ENCODE measurements at places on chromosomes 1 and 21.

- no peak for DNase-seq
Observed at GRCh38 chr1:71170925-71171324, 90.1 kb upstream of the ZRANB2 start.

- no peak for DNase-seq
Observed at GRCh38 chr1:235931171-235931738, 64.5 kb upstream of the LYST start.

DNA sequence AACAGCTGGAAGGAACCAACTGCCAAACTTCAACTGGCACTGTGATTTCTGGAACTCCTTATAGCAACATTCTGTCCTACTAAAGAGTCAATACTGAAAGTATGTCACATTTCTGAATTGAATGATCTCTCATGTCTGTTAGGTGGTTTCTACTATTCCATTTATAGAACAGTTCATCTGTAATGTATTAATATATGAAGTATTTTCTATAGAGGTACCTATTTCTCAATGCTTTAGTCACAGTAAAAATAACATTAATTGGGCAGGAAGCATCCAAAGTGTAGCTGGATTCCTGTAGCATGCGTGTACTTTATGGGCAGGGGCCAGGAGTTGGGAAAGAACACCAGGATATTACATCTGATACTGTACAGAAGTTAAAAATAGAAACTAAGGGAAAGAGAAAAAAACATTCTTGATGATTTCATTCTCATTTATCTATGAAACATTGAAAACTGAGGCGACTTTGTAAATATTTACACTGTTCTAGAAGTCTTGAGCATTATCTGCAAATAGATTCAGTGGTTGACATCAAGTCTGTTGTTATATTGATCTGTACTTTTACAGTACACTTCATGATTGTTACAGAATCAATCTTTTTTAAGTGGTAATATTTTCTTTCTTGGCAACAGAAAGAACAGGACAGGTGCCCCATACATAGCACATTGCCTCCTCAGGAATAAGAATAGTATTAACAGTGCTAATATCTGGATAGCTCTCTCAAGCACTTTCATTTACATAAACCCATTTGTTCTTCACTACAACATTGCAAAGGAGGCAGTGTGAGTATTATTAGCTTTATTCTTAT, 6.2 kb upstream of the ZNF281 start:
- no peak for DNase-seq

GRCh38 chr21:14573244-14573643, 27.1 kb upstream of the SAMSN1 start:
- no peak for DNase-seq

DNA sequence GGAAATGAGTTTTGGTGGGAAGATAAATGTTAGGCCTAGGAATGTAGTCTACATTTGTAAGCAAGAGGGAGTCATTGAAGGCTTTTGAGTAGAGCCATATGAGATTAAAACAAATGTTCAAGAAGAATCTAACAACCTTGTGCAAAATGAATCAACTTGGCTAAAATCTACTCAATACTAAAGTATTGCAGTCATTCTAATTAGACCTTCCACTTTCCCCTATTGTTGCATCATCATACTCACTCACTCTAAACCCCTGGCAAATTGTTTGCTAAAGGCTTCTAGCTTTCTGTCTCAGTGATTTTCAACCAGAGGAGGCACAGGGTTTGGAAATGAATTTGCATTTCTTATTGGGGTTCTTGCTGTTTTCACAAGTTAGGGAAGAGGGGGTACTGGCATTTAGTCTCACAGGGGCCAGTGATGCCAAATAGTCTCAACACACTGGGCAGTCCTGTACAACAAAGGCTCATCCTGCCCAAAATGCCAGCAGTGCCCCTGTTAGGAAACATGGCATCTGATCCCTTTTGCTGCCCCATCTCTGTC, 85.3 kb downstream of the SEC16B start:
- no peak for DNase-seq

GRCh38 chr1:7384679-7385078, 386.4 kb upstream of the VAMP3 start:
- no peak for DNase-seq

DNA sequence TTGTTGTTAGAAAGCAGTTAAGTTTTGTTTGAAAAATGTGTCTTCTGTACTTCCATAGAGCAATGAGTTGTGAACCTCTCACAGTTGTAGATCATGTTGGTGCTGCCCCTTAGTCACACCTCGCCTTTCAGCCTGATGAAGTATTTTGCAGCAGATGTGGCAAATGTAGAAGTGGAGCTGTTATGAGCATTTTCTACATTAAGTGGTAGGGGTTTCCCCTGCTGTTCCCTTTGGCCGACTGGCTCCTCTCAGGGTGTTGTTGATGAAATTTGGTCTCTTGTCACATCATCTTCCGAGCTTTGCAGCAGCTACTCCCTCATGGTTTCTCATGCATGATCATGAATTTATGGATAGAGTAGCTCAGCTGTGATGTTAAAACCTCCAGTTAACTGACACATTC, 33.6 kb upstream of the DENND1B start:
- no peak for DNase-seq

DNA sequence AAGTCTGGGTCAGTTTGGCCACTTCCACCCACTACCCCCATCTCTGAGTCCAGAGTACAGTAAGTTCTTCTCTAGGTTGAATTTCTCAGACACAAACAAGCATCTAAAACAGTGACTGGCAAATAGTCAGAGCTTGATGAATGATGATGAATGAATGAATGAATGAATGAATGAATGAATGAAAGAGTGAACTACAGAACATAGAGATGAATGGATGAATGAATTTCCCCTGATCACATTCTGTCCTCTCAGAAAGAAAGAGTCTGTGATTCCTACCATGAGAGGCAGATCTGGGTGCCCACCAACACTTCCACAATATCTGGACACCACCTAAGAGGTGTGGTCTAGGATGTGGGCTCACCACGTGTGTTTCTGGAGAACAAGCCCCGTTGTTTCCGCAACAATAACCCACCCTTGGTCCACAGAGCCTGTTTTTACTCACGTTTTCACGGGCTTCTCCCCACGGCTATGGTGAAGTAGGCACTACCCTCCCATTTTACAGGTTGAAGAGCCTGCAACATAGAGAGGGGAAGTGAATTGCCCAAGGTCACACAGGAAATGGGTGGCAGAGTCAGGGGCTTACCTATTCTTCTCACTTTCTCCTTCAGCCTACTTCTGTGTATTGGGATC, 40.2 kb upstream of the IFFO2 start:
- DNase-seq: no peak

GRCh38 chr1:233435622-233436021, 108.1 kb downstream of the MAP3K21 start:
- DNase-seq: no peak

- no peak for DNase-seq
Observed at GRCh38 chr1:93766451-93766850, 84.8 kb upstream of the BCAR3 start.

- DNase-seq: no peak
Observed at GRCh38 chr1:3139451-3139852, 70.4 kb downstream of the PRDM16 start.

DNA sequence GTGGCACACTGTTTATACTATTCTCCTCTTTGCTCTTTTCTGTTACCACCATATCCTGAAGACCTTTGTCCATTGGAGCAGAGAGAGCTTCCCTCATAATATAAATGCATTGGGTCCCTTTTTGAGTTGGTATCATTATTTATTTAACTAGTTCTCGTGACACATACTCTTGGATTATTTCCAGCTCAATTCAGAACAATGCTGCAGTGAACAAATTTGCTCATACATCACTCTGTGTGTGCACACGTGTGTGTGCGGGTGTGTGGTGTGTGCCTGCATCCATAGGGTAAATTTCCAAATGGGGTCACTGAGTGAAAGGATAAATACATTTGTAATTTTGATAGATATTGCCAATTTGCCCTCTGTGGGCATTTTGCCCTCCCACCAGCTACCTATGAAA, 5.8 kb downstream of the PLA2G2A start:
- no peak for DNase-seq

DNA sequence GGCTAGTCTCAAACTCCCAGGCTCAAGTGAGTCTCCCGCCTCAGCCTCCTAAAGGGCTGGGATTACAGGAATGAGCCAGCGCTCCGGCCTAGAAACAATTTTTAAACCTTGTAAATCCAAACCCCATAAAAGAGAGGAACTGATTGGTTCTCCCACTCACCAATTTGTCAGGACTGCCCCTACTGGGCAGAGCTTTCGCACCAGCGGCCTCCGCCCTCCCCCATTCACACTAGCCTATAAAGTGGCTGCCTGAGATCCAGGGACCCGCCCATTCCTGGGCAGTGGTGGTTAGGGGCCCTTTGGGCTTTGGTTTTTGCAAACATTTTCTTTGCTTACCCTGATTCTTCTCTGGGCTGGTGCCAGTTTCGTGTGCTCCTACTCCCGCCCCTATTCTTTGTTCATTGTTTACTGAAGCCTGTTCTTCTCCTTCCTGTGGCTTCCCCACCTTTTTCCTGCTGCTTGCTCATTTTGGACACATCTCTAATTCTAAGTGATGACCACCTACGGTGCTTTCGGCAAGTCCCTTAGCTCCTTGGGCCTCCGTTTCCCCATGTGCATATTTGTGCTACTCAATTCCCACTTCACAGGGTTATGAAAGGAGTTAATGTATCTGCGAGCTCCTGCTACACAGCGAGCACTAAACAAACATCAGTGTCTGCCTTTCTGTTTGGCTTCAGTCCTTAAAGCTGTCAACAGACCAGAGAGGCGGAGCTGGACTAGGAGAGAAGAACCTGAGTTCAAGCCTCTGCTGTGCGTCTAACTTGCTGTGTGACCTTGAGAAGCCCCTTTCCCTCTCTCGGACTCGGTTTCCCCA, 39.8 kb upstream of the CLIC4 start:
- peak; percentile 89 for DNase-seq

DNA sequence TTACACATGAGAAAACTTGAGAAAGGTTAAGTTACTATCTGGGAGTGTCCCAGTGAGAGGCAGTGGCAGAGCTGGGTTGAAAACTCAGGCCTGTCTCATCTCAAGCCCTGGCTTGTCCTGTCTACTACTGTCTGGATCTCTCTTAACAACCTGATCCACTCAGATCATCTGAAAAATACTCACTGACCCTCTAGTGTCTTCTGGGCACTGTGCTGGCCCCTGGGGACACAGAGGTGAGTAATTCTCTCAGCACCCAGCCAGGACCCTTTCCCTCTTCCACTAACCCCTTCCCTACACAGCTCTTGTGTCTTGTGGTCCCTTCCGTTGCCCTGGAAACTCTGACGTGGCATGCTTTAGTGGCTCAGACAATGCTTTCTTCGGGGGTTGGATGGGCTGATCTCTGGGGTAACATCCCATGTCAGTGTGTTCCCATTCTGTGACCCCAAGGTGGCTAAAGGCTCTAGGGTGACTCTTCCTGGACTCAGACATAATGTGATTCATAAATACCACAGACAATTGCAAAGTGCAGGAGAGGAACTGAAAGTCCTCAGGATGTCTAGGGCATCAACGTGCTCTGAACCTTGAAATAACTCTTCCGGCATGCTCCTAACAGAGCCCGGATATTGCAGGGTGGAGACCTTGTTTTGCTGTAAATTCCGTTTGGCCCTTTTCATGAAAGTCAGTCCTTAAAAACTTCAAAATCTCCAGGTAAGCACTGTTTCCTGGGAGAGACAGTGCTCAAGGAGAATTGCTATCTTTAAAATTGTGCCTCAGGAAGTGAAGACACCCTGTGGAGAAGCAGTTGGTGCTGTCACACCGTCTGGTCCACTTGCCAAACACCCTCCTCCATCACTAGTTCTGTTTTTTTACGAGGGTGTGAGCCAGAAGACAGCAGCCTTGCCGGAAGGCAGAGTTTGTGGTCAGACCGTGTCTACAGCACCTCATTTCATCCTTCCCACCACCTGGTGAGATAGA, 4.0 kb downstream of the SHISAL2A start:
- DNase-seq: no peak

GRCh38 chr1:204014336-204014735, 58.6 kb upstream of the SOX13 start:
- no peak for DNase-seq

DNA sequence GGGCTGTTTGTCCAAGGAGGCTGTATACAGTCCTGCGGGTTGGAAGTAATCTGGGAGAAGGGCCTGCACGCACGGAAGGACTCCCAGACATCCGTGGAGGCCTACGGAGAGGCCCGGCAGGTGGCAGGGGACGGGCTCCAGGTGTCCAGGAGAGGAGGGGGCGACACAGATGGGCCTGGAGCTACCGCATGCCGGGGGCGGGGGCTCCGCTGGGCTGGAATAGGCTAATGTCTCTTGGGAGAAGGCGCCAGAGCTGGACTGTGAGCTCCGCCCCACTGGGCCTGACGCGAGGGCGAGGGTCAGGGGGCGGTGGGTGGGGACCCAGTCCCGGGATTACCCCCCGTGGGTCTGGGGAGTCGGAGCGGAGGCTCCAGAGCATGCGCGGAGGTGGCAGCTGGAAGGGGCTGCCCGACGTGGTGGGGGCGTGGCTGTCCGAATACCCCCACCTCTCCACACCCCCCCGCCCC, 659 bp downstream of the AGO1 start:
- DNase-seq: no peak

- no peak for DNase-seq
Observed at GRCh38 chr1:72326494-72326893, 44.2 kb upstream of the NEGR1 start.

- no peak for DNase-seq
Observed at GRCh38 chr1:221855156-221855555, 113.3 kb upstream of the DUSP10 start.

DNA sequence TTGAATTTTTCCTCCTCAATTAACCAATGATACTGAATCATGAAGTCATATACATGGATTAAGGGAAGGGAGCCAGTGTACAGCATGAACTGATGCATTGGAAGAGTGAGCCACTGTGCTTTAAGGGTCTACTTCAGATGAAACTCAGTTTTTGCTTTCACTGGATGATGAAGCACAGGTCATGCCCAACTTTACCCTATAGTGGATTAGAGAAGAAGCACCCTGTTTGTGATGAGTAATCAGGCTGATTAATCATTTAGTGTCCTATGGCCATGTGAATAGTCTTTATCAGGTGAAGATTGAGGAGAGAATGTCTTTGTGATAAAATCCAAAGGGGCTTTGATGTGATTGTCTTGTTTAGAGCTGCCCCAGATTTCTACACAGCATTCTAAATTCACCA, 24.7 kb upstream of the LAMC1 start:
- DNase-seq: no peak

DNA sequence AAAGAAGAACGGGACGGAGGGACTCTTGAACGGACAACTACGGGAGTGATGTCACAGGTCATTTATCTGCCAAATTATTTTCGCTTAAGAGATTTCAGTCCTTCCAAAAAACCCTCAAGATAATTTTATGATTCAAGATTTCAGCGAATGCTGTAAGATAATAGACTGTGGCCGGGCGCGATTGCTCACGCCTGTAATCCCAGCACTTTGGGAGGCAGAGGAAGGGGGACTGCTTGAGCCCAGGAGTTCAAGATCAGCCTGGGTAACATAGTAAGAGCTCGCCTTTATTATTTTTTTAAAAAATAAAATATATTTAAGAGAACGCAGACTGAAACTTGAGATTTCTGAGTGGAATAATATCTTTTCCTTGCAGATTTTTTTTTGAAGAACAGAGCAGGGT, 609 bp downstream of the RWDD2B start:
- no peak for DNase-seq

GRCh38 chr1:47568763-47569162, 130.9 kb downstream of the FOXD2 start:
- DNase-seq: no peak

- DNase-seq: no peak
Observed at GRCh38 chr1:201475130-201475529, 6.1 kb upstream of the PHLDA3 start.

- no peak for DNase-seq
Observed at GRCh38 chr1:85091671-85092280, 43.5 kb upstream of the MCOLN3 start.

- DNase-seq: peak; percentile 16
Observed at GRCh38 chr21:37166733-37167132, 93.7 kb downstream of the TTC3 start.

GRCh38 chr1:109805486-109806165, 41.9 kb upstream of the EPS8L3 start:
- DNase-seq: no peak

Measured in NT2/D1 (cell line).